Activated T-cell treated with anti-CD3 and anti-CD28 coated beads for 48 hours (primary cell): ENCODE measurements at places on chromosomes 5 and 9.

- no peak for DNase-seq
These were observed 816.5 kb downstream of the EFNA5 start for GRCh38 chr5:106854105-106854687.

DNA sequence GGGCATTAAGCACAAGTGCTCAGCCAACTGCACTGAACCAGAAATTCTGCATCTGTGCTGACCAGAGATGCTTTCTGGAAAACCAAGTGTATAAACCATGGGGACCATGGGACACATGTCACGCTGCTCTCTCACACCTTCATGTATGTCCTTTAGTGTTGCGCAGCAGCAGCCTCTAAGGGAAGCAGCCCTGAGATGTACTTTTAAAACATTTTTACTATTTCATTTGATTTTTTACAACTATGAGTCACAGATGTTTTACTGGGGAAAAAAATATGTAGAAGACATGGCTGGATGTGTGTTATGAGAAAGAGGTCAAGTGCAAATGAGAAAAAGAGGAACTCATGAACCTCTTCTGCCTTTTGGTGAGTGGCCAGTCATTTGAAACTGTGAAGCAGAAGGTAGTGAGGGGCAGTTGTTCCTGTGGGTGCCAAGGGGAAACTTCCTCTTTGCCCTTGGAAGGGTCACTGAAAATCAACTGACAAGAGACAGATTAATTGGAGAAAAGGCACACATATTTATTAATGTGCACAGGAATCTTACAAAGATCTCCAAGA lies 31.4 kb upstream of the SYK start:
- DNase-seq: no peak

DNA sequence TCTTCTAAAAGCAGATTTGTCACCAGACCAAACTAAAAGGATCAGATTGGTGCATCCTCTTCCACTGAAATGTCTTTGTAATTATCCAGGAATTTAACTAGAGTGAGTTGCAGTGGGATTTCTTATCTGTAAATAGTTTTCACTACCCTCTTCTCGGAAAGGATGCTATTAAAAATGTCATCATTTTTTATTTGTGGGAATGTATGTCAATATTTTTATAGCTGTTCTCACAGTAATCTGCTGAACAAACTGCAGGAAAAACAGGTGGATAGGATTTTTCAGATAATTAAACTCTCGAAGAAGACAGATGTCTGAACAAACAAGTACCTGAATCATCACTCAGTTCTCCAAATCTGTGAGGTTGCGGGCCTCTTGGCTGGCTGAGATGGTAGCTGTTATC lies 62.7 kb downstream of the RAB14 start:
- DNase-seq: no peak

DNA sequence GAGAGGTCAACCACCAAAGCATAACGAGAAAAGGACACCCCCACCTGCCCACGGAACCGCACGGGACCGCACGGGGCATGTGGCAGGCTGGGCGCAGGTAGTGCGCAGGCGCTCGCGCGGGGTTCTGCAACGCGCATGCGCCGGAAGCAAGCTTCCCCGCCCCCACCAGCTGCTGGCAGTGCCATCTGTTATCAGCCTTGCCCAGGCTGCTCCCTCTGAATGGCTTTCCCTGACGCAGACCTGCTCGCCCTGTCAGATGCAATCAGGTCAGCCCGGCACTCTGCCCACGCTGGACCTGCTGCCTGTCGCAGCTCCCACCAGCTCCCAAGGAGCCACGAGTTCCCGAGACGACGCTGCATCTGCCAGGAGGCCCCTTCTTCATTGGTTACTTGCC lies 22.8 kb downstream of the PTCH1 start:
- DNase-seq: peak; percentile 41

DNA sequence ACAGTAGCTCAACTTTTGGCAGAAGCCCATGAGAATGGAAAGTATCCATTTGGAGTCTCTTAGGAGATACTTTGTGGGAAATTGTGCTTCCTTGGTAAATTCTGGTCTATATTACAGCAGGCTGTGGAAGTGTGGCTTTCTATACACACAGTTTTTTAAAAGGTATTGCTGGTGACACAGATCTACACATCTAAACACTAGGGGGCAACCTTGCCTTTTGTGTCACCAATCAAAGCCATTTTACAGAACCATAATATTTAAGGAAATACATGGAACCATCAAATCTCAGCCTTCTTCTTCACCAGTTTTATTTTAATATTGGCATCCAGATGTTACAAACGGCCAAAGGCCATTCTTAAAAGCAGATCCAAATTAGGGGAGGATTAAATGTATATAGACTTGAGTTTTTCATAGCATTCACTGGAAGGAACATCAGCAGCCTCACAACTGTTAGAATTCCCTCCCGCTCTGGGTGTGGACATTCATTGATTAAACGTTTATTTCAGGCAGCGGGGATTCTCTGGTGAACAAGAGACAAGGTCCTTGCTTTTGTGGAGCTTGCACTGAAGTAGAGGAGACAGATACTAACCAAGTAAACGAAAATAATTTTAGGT lies 132.4 kb upstream of the EPB41L4A start:
- DNase-seq: no peak

DNA sequence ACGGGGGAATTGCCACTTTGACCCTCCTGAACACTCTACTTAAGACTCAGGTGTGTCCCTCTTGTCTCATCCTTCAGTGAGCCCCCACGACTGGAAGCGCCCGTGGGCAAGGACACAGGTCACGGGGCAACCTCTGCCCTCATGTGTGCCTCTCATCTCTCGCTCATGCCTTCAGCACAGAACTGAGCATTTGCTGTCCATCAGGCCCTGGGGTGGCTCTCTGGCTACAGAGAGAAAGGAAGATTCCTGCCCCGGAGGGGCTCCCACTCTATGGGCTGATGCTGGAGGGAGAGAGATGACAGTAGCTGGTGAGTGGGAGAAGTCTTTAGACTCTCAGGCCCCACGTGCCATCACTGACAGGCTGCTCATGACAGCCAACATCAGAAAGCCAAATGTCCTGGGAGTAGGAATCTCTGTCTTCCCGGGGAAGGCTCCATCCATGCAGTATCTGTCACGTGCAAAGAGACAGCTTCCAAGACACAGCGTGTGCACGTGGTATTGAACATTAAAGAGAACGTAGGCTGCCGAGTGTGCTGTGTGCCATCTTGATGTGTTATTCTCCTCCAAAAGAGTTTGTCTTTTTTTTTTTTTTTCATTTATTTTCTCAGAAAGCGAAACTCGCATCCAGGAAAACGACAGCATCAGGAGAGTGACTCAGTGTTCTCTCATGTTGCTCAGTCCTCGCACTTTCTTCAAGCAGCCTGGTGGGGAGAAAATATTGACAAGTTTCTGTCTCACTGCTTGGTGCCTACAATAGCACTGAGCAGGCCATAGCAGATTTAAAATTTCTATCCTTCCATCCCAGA lies 190.5 kb downstream of the GAS1 start:
- DNase-seq: no peak

- DNase-seq: no peak
These were observed 17.6 kb downstream of the WWC1 start for GRCh38 chr5:168308976-168309598.

DNA sequence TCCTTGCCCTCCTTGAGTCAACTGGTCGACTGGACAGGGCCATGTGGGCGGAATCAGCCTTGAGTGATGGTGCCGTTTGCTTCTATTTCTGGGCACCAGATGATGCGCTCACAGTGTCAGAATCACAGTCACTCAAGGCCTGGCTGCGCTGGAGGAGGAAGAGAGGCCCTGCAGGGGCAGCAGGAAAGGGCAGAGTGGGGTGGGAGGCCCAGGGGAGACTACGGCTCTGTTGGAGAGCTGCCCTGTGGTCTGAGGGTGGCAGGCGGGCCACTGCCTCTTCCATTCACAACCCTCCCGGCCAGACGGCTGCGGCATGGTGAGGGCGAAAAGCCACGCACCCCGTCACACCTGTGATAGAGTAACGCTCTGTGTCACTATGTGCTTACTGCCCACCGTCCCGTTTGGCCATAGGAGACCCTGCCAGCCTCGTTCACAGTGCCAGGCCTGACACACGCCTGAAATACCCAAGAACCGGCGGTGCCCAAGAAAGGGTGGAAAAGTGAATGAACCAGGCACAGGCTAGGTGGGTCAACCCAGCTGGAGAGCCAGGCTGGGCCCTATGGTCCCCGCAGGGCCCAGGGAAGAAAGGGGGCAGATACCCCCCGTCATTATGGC lies 9.9 kb downstream of the PLPP7 start:
- DNase-seq: no peak

DNA sequence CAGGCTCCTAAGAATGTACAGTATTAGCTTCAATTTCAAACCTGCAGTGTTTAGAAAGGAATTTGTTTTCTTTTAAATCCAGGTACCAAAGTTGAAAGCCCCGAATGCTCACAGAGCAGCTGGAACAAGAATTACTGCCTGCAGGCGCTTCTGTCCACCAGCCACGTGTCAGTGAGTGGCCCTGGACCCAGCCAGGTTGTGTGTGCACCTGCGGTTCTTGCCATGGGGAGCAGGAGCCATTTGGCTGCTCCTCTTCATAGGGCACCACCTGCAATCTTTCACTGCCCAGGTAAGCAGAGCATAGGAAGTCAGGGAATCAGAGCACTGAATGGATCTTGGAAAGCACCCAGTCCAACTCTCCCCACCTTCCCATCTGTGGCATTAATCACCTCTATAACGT lies 79.5 kb upstream of the PIP5K1B start:
- no peak for DNase-seq
